NB4 (cell line): ENCODE measurements at places on chromosomes 2 and 18.
A peak's percentile ranks its signal among the peaks of the same experiment; 100 is the strongest.

GRCh38 chr2:219285894-219286425 lies 6.8 kb downstream of the DNAJB2 start:
- DNase-seq: no peak

GRCh38 chr2:53403792-53404413 lies 363.7 kb upstream of the CHAC2 start:
- peak; percentile 11 for DNase-seq

- peak; percentile 69 for DNase-seq
Observed at GRCh38 chr2:24493713-24494112, 2.7 kb downstream of the NCOA1 start.

DNA sequence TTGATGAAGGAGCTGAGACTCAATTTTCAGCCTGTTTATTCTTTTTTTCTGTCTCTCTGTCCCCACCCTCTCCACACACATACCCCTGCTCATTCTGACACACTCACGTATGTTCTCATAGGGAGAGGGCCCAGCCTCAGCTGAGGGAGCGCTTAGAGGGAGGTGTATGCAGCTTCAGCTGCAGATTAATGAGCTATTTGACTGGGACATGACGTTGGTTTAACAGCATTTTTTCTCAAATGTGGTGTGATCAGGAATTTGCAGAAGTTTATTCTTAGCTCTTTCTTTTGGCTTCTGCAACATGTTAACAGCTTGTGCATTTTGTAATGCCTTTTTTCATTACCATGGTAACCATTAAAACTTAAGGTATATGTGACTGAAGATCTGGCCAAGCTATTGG lies 1547.1 kb upstream of the PIK3C3 start:
- no peak for DNase-seq

DNA sequence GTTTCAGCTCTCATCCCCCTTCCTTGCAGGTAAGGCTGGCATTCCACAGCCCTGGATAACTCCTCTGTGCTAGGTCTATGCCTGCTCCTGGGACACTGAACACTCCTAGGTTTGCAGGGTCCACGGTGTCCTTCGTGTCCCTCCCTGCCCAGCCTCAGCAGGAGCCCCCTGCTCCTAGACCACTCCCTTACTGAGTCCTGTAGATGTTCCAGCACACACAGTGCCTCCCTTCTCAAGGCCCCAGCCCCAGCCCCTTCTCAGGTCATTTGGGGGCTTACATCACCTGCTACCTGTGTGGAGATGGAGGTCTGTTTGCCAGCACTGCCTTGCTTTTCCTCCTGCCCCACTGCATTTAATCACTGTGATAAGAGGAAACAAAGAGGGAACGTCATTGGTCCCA lies 146.4 kb upstream of the TNP1 start:
- no peak for DNase-seq

- DNase-seq: no peak
Observed at GRCh38 chr18:30093376-30093775, 949.2 kb downstream of the DSC3 start.

- no peak for DNase-seq
Observed at GRCh38 chr18:52435301-52435700, 95.3 kb downstream of the DCC start.

DNA sequence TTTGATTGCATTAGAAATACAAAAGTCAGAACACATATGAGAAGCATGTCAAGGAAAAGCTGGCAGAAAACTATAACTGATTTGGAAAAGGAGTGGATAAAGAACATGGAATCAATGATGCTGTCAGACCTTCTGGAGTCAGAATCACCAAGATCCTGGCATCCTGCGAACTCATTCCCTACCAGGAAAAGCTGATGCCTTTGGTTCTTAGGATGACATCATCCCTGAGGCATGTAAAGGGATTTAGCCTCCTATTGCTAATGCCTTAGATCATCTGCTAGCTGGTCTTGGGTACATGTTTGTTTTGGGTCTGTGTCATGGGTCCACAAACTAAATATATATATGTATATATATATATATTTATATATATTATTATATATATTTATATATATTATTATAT lies 680.7 kb downstream of the EPHA4 start:
- no peak for DNase-seq

DNA sequence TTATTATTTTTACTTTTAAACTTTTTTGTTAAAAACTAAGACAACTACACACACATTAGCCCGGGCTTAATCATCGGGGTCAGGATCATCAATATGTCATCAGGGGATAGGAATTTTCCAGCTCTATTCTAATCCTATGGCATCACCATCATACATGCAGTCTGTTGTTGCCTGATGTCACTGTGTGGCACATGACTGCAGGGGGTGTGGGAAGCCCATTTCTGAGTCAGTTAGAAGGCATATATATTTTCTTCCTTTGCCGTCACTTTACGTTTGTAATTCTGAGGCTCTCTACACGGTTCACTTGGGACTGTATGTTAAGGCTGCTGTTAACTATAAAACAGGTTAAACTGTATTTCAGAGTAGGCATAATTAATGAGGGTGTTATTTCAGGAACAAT lies 144.4 kb upstream of the ITGA6 start:
- peak; percentile 38 for DNase-seq

- DNase-seq: no peak
Observed at GRCh38 chr2:27128668-27129571, 5.3 kb downstream of the ABHD1 start.

DNA sequence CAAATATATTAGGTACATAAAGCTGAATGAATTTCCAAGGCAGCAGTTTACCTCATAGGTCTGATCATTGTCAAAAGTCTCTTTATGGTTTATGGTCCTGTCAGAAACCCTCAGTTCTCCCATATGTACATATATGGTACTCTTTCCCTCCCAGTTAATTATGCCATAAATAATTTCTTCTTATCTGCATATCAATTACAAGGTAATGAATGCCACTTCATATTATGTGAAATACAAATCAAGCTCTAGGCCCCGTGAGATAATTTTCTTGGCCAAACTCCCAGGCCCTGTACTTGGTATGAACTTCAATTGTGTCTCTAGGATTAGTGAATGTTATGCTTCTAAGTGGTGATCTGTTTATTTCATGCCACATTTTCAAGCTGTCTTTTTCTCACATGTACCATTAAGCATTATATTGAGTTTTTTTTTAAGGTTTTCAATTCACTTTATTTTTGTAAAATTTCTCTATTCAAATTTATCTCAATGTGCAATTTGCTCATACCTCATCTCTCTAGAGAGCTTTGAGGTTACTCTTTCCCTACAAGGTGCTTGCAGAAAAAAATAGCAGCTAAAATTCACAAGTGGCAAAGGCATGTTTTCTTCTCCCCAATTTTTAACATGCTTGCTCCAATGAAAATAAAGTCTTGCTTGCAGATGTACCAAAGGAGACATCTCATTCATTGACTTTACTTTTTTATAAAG lies 430.6 kb upstream of the VRK2 start:
- DNase-seq: no peak

- DNase-seq: no peak
Observed at GRCh38 chr18:6248017-6248416, 166.7 kb downstream of the L3MBTL4 start.

- DNase-seq: no peak
Observed at GRCh38 chr2:181185421-181185820, 205.0 kb downstream of the UBE2E3 start.

- no peak for DNase-seq
Observed at GRCh38 chr2:174024524-174025270, 59.5 kb upstream of the SP3 start.

DNA sequence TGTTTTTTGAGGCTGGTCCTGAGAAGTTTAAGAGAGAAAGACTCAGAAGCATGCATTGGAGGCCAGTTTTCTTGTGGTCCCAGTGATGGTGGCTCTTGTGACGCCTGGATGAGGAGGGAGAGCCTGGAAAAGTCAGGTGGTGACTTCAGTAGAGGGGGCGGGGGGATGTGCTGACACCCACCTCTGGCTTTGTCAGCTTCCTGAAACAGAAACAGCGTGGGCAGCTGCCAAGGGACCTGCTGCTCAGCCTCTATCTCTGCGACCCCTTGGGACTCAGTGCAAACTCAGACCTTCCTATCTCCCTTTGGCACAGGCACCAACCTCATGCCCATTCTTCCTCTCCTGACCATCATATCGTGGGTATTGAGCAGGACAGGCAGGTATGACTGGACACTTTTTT lies 6.4 kb downstream of the TGFBRAP1 start:
- no peak for DNase-seq

DNA sequence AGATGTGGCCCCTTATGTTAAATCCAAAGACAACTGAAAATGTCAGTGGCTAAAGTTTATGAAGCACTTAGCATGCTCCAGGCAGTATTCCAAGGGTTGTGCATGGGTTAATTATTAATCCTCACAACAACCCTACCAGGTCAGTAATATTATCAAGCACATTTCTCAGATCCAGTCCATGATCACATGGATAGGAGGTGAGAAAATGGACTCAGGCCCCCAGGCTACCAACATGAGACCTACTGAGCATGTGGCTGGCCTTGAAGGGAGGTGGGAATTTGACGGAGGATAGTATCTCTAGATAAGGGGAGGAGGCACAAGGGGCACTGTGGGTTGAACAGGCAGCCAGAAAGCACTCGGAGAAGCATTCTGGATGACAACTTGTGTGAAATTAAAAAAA lies 412.0 kb downstream of the MEIS1 start:
- DNase-seq: no peak

DNA sequence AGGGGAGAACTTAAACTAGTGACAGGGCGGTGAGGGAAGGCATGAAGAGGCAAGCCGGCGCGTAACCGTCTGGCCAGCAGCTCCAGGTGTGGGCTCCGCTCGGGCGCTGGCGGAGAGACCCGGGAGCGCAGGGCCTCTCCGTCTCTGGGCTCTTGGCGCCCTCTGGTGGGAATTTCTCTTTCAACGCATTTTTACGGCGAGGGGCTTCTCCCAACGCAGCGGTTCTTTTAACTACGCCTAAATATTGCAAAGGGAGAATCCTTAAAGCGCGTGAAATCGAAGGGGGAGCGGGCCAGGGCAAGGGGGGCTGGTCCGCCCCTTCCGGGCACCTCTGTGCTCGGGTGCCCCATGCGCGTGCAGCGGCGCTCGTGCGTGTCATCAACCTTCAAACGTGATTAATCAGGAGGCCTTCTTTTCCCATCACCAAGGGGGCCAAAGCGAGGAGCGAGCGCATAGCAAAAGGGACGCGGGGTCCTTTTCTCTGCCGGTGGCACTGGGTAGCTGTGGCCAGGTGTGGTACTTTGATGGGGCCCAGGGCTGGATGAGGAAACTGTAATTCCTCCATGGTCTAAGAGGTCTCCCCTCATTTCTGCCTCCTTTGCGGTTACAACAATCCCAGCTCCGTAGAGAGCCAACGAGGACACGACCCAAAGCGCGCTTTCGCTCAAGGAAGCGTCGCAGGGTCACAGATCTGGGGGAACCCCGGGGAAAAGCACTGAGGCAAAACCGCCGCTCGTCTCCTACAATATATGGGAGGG lies 762 bp upstream of the GAD1 start:
- DNase-seq: peak; percentile 80

DNA sequence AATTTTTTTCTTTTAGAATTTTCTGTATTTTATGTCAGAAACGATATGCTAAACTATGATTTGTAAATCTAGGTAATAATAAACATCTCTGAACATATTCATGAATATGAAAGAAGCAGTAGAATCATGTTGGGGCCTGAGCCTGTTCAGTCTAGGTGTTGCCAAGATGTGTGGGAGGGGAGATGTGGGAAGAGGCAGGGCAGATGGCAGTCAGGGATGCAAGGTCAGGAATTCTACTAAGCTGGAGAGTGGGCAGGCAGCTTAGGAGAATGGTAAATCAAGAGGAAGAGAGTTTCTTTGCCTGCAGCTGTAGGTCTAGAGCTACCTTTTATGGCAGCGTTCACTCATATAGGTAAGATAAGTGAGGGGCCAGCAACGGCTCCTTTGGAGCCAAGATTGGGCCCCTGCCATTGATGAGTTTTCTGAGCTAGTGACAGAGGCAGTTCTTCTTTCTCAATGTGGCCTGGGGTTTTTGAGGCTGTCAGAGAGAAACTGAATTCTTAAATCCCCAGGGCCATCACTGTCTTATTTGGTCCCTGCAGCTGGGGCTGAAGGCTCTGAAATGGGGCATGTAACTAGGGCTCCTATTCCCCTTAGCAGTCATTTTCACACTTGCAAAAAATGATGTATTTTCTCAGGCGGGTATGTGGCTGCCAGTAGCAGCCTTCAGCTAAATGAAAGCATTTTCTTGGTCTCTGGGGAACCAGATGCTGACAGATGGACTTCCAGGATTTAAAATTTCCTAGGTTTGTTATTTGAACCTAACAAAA lies 232.8 kb downstream of the PIK3C3 start:
- no peak for DNase-seq

DNA sequence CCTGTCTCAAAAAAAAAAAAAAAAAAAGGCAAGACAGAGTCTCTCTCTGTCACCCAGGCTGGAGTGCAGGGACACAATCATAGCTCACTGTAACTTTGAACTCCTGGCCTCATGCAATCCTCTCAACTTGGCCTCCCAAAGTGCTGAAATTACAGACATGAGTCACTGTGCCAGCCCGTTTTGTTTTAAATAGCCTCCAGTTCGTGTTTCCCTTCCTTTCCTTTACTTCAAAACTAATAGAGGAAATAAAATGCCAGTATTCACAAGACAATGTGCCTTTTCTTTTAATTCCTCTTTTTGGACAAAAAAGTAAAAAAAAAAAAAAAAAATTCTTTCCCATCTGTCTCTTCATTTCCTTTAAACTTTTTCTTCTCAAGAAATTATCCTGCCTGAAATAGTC lies 54.5 kb upstream of the ACMSD start:
- peak; percentile 16 for DNase-seq

DNA sequence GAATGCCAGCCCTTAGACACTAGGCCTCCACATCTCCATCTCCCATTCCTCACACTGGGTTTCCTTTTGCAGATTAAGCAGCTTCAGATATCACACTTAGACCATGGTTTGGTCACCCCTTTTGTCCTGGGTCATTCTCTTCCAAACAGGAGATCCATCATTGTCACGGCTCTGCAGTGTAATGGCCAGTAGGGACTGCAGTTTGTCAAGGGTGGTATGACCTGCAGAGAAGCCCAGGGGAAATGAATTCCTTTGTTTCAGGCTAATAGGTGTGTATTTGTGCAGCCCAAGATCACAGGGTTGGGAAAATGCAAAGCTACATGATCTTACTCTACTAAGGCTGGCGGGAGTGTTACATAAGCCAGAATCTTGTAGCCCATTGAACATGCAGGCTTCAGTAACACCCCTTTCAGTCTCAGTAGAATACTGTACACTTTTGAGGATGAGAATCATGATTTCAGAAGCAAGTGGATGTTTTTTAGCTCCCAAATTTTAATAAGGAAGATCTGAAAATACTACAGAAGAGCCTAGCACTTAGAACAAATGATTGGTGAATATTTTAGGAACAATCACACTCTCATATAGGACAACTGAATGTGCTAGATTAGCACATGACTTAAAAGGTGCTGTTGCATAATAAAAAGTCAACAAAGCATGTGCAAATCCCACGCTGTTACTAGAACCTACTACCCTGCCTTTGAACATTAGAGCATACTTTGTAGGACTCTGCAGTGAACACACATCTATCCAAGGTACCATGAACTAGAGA lies 24.0 kb upstream of the LPIN1 start:
- DNase-seq: no peak

DNA sequence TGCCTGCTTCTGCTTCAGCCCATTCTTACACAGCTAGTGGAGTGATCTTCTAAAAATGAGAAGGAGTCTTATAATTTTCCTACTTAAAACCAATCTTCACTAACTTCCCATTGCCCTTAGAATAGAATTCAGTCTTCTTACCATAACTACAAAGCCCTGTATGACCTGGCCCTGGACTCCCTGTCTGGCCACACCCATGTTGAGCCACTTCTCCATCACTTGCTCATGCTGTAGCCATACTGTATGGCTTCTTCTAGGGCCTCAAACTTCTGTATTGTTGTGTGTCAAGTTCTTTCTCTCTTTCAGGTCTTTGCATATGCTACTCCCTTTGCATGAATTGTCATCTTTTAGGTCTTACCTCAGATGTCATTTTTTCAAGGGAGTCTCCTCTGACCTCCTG lies 11.2 kb downstream of the DGUOK start:
- DNase-seq: no peak

- no peak for DNase-seq
Observed at GRCh38 chr2:222289278-222290160, 9.3 kb downstream of the PAX3 start.
